Activated B cell treated with CpG ODN at 0.5 μM for 24 hours (primary cell): ENCODE measurements at places on chromosomes 12 and 14.

GRCh38 chr12:123900871-123901376, 71.7 kb downstream of the CCDC92 start:
- DNase-seq = no peak

- DNase-seq = no peak
Observed at GRCh38 chr14:102761206-102761605, 16.0 kb upstream of the TRAF3 start.

DNA sequence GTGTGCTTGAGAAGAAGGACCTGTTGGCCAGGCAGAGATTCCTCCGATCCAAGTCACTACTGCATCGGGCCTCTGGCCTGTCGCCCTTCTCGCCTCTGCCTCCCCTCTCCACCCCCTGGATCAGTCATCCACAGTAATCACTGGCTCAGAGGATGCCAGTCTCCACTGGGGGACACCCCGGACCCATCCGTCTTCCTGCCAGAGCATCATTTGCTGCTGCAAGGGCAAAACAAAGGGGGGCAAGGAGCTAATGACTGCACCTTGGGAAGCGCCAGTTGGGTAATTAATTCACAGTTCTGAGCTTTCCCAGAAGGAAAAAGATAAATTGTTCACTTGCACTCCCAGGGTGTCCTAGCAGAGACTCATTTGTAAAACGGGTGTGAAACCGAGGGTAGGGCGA, 215.4 kb downstream of the GLT1D1 start:
- DNase-seq = no peak

GRCh38 chr14:105767315-105767714, 240.9 kb downstream of the TMEM121 start:
- no peak for DNase-seq

DNA sequence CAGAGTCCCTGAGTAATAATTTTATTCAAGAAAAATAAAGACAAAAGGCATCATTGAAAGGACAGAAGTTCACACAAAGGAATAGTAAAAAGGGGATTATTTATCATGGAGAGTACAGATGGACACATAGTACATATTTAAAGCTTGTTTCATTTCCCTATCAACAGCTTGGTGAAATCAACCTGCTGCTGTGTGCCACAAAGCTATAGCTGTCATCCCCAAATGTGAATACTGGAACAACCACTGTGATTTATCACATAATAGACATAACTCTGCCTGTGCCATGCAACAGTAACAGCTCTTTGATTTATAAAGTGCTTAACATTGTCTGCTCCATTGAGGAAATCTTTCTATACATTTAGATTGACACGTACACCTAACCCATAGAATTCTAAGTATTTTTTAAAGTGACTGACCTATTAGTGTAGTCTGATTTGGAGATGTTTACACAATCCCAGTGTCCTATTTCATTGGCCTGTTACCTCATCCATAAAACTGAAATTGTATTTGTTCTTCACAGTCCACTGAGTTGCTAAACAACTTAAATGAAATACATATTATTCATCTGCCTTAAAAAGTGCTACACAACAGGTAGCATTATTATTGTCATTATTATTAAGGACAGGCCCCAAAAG, 3.3 kb downstream of the NEMF start:
- no peak for DNase-seq

DNA sequence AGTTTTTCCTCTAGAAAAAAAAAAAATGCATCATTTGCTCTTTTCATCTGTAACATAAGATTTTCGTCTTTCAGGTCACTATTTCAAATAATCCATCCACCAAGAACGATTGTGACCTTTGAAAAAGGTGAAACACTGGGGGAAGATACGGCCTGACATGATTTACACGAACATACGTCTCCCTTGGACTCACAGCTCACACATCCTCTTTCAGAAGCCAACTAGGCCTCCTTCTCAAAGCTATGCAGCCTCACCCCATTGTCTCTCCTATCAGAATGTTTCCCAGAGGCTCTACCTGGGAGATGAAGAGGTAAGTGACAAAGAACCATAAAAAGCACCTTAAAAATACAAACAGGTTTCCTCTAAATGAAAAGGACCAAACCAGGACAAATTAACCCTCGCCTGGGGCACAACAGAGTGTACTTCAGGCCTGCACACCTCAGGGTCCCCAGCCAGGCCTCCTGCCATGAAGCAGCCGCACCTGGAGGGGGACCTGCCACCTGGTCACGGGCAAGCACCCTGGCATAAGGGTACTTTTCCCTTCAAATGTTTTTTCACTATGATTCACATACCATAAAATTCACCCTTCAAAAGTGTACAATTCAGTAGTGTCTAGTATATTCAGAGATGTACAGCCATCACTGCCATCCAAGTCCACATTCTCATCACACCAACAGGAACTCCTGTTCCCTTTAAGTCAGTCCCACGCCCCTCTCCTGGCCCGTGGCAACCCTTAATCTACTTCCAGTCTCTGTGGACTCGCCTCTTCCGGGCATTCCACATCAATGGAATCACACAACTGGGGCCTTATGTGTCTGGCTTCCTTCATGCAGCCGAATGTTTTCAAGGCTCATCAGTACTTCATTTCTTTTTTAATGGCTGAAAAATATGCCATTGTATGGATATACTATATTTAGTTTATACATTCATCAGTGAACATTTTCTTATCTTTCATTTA, 5.4 kb downstream of the SLC15A4 start:
- no peak for DNase-seq

GRCh38 chr12:56629459-56630179, 507 bp downstream of the BAZ2A start:
- peak; percentile 46 for DNase-seq

DNA sequence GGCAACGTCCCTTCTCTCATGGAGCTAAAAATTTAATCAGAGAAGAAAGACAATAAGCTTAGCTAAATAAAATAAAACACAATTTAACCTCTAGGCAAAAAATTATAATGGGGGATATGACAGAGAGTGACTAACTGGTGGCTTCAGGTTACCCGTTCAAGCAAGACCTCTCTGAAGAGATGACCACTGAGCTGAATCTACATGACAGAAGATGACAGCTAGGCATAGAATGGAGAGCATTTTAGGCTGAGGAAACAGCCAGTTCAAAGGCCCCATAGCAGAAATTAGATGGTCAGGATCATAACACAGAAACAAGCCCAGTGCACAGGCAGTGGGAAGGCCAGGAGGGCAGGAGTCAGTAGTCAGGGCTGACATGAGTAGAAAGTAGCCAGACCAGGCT, 1094.3 kb downstream of the VRK1 start:
- DNase-seq = no peak

GRCh38 chr12:113087193-113087592, 30.7 kb downstream of the DTX1 start:
- DNase-seq = no peak

DNA sequence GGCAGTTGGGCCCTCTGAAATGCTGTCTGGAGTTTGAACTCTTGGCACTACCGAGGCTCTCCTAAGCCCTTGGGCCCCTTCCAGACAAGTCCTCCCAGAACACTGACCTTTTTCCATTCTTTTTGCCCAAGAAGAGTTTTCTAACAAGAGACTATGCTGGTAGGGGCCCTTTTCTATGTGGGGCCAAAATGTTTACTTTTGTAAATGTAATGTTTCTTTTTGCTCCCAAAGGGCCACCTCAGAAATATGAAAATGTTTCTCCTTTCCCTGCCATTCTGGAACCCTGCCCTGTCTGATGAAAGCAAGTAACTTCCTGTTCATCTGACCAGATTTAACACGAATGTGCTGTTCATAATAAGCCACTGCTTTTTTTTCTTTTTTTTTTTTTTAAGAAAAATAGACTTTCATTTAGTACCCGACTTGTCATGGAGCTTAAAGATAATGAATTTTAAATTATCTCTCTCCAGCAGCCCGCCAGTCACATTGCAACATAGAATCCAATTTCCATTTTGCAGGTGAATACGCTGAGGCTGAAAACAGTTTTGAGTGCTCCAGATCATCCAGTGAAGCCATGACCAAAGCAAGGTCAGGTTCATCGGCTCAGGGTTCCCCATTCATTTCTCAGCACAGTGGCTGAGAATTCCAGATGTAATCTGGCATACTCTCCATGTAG, 169.9 kb downstream of the DPF3 start:
- DNase-seq = no peak

- DNase-seq = peak; percentile 25
Observed at GRCh38 chr14:89308232-89308959, 108.6 kb downstream of the FOXN3 start.

DNA sequence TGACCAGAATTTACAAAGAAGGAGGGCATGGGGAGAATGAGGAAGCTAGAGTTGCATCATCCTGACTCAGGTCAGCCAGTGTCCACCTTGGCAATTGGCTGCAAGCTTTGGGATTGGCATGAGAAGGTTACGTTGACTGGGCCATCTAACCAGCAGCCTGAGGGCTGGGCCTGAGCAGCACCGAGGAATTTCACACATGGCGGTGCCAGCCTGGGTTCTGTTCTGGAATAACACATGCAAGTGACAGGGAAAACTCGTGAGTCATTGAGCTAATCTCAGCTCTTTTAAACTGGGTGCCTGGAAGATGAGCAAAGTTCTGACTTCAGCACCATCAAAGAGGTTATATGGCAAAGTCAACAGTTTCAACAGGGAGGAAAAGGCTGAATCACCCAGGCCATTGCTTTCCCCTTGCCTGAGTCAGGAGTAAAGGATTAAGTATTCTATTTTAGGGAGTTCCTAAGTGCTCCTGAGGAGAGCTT, 543.2 kb upstream of the TBX3 start:
- no peak for DNase-seq

DNA sequence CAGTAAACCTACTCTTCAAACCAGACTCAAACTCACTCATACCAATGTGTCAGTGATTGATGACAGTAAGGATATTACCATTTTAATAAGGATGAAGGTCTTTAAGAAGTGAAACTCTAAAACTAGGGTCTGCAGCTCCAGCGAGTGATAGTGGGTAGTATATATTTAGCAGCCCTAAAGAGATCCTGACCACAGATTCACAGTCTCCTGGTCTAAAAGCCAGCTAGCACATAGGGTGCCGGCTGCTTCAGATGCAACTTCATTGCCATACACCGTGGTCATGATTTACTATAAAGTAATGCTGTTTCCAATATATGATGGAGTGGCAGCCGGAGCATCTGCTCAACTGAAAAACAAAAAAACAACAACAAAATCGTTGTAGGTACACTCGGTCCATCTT, 99.6 kb upstream of the MDM1 start:
- DNase-seq = no peak

DNA sequence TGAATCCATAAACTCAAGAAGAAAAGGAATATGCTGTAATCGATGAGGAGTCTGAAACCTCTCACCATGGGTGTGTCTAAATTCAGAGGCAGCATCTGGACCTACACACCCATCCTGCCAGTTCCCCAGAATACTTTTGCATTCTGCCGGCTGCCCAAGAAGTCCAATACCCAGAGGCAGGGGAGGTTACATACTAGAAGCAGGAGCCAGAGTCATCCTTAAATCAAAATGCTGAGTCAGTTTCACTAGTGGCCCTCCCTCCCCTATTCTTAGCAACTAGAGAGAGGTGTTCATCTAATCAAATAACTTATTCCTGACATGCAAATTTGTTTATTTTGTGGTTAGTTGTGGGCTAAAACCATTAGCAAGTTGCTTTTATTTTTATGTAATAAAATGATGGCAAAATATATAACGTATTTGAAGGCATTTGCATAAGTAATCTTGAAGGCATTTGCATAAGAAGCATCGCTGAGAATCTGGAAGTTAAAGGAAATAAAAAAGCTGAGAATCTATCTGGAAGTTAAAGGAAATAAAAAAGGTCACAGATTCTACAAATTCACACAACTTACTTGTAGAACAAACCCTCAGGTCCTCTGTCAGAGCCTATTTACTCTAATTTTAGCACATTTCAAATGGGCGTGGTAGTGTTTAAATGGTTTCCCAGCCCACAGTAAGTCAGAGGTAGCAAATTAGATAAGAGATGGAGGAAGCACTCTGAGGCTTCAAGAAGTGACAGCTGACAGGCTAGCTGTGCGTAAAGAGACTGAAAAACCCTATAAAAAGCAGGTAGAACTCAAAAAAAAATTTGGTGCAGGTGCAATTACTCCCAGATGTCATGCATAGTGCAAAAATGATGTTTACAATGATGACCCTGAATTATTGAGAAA, 7.8 kb downstream of the BHLHE41 start:
- no peak for DNase-seq

- no peak for DNase-seq
Observed at GRCh38 chr14:52094546-52095271, 25.9 kb upstream of the NID2 start.

DNA sequence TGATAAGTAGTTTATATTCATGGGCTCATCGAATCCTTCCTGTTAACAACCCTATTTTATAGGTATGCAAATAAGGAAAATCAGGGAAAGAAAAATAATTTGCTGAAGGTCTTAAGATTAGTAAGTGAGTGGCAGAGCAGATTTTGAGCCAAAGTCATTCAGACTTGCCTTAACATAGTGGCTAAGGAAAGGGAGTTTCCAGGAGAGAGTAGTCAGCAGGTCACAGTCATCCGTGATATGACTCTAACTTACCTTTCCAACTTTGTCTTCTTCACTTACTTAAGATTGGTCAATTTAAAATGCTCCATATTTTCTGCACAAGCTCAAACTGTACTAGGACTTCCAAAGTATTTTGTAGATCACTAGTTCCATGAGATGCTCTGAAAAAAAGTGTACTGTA, 46.6 kb downstream of the AKAP6 start:
- no peak for DNase-seq

- no peak for DNase-seq
Observed at GRCh38 chr12:29245246-29245645, 96.2 kb downstream of the FAR2 start.

GRCh38 chr12:32542428-32543229, 136.5 kb upstream of the DNM1L start:
- no peak for DNase-seq

DNA sequence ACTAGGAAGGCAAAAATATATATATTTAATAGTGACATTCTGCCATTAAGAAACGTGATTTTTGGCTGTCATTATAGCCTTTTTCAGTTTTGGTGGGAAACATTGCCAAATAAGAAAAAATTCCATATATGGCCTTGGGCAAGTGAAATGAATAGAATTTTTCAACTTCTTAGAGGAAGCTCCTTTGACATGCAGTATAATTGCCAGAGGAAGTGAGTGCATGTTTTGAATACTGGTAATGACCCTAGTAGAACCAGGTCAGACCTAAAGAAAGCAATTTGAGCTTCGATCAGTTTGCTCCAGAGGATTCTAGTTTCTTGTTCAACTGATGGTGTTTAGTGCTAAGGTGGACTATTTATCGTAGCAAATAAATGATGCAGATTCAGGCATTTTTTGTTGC, 26.2 kb upstream of the TRIM9 start:
- DNase-seq = no peak

- DNase-seq = peak; percentile 23
Observed at GRCh38 chr14:51095854-51096823, 1.2 kb upstream of the TRIM9 start.

GRCh38 chr12:104219361-104219892, 3.8 kb downstream of the TXNRD1 start:
- no peak for DNase-seq

- no peak for DNase-seq
Observed at GRCh38 chr14:60095231-60095630, 3.5 kb downstream of the PCNX4 start.

- no peak for DNase-seq
Observed at GRCh38 chr12:54419088-54419887, at the start of gene ITGA5. Gene ITGA5 (minus strand): TSS chr12:54419266. CDS start chr12:54419198, 68 bp downstream.

GRCh38 chr12:108833757-108834472, 23.5 kb downstream of the SSH1 start:
- DNase-seq = no peak
